ENCODE measurements at places on chromosomes 7 and 10.

GRCh38 chr10:31318382-31318853, 598 bp upstream of the ZEB1 start:
- peak; percentile 89 for ATAC-seq

- peak; percentile 52 for ATAC-seq
Measured at GRCh38 chr7:43647673-43648472, 65.0 kb downstream of the STK17A start.

DNA sequence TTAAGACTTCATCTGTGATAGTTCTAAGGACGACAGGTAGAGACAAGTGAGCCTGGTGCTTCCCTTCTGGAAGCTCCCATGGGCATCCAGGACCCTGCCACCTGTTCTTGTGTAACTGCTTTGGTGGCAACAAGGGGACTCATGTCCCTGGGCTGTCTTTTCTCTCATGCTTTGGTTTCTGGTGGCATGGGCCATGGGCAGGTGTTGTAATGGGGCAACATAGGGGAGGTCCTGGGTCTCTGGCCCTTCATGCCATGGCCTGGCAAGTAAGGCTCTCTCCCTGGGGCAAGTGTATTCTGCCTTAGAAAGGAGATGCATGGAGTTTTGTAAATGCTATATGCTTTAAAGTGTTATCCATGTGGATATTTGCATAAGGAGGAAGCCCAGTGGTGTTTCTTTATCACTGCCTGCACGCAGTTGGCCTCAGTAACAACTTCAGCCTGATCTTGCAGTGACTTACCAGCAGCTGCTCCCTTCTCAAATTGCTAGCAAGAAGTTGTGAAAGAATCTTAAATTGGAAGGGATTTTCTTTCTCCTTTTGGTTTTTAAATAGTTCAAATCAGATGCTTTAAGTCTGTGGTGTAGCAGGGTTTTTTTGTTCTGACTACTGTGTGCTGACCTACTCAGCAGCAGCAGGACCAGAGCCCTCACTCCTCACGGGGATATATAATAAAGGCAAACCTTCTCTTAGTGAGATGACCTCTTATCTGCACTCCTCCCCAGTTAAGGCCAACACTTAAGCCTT, 39.9 kb downstream of the OGDH start:
- ATAC-seq, result no peak

DNA sequence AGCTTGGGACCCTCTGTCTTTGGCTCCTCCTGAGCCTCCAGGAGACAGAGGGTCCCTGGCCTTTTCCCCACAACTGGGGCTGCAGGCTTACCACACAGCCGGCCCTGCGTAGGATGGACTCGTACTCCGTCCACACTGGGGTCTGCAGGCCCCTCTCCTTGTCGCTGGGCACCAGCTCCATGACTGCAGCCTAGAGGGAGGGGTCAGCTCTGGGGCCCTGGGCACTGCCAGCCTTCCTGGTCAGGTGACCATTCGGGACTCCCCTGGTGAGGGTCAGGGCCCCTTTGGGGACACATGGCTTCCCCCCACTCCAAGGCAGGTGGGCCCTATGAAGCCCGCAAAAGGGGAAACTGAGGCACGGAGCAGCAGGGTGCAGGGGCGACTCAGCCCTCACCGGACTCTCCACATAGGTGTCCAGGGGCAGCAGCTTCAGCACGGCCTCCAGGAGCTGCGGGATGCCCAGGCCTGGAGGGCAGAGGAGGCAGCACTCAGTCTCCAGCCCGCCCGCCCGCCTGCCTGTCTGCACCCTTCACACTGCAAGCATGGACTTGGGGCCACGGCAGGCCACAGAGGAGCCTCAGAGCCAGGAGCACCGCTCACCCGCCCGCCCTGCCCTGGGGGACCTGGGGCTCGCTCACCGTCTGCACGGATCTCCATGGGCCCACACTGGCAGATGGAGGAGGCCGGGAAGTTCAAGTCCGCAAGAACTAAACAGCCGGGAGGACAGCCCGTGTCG, 1.1 kb downstream of the FUOM start:
- ATAC-seq, result no peak

- no peak for ATAC-seq
Measured at GRCh38 chr7:70384024-70384423, 747.9 kb upstream of the GALNT17 start.

Data from stimulated activated memory B cell treated with anti-CD40 and anti-IgM and Interleukin-4, amounts not matched to agents 10 μg/mL and 1 μg/mL and 100 μg/mL, for 72 hours (primary cell).